Midbrain (tissue), 1 donor: ENCODE measurements at places on chromosomes 6 and 20.
A peak's percentile ranks its signal among the peaks of the same experiment; 100 is the strongest.

GRCh38 chr6:106883808-106884262 is 90.7 kb downstream of the CD24 start:
- DNase-seq, result no peak

DNA sequence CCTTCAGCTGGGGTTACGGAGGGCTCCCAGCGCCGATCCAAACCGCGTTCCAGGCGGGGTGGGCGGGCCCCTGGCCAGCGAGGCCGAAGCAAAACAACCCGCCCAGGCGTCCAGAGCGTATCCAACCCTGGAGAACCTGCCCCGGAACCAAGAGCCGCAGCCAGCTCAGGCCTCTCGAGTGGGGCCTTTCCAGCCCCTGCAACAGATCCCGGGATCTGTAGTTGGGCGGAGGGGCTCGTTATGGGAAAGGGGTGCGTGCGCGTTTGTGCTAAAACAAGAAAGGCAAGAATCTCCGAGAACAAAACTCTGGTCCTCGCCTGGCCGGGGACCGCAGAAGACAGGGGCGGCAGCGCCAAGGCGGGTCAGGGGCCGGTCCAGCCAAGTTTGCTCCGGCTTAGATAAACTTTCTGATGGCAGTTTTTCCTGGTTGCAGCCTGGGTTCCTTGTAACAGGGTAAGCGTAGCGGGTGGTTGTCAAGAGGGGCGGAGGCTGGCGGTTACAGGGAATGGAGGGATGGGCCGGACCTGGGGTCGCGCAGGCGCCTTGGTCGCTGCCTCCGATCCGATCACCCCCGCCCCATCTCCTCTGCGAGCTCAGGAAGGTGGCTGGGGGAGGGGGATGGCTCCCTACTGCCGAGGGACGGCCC is 448 bp upstream of the RIN2 start:
- DNase-seq, result peak; percentile 65

GRCh38 chr6:43887340-43887858 is 117.4 kb downstream of the VEGFA start:
- DNase-seq, result no peak

DNA sequence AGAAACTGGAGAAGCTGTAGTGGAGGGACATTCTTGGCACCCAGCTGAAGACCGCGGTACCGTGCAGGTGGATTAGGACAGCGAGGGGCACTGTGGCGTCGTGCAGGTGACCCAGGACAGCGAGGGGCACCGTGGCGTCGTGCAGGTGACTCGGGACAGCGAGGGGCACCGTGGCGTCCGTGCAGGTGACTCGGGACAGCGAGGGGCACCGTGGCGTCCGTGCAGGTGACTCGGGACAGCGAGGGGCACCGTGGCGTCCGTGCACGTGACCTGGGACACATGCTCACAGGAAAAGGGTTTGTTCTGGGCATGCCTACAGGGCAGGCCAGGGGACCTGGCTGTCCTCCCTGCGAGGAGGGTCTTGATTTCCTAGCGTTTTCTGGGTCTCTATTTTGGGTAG is 29.2 kb upstream of the SMOC2 start:
- DNase-seq, result no peak

DNA sequence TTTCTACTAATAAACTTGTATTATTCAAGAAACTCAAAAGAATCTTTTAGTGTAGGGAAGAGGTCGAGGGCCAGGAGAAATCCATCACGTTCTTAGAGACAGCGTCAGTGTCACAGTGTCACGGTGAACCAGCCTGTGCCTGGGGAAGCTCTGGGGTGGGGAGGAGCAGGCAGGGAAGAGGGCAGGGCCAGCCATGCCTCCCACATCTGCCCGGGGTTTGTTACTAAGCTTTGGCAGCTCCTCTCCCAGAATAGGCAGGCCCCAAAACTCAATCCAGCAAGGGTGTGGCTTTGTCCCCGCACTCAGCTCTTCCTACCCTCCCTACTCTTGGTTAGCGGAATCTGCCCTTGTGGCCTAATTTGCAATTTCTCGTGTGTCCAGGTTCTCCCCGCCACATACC is 72.9 kb downstream of the TCP11 start:
- DNase-seq, result no peak

GRCh38 chr6:12350644-12351170 is 60.5 kb downstream of the EDN1 start:
- no peak for DNase-seq

- no peak for DNase-seq
Measured at GRCh38 chr6:89116702-89117101, 1.2 kb downstream of the SRSF12 start.

- DNase-seq, result no peak
Measured at GRCh38 chr6:5778317-5778857, 228.3 kb downstream of the NRN1 start.

DNA sequence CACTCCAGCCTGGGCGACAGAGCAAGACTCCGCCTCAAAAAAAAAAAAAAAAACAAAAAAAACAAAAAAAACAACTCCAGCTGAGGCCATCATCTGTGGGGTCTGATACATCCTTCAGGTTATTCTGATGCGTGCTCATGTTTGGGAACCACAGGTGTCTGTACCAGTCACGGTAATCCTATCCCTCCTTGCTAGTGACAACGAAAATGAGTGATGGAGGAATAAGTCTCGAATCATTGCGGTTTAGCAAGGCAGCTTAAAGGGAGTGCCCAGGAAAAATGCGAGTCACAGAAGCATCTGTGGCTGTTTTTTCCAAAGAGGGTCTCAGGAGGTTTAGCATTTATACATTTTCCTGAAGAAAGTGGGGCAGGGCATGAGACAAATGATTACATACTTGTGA is 48.8 kb downstream of the MCUR1 start:
- no peak for DNase-seq

DNA sequence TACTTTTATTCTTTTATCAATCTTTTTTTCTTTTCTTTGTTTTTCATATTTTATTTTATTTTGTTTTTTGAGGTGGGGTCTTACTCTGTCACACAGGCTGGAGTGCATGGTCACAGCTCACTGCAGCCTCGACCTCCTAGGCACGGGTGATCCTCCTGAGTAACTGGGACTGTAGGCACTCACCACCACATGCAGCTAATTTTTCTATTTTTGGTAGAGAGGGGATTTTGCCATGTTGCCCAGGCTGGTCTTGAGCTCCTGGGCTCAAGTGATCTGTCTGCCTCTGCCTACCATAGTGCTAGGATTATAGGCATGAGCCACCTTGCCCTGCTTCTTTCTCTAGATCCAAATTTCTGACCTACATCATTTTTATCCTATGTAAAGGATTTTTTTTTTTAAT is 153.2 kb downstream of the CDKAL1 start:
- DNase-seq, result no peak

- no peak for DNase-seq
Measured at GRCh38 chr6:121439475-121439874, 4.0 kb downstream of the GJA1 start.

- DNase-seq, result peak; percentile 75
Measured at GRCh38 chr6:142945049-142945445, at the start of gene HIVEP2. TSS of gene HIVEP2 (minus strand) at chr6:142945176. CDS start at chr6:142774738, 170,438 bp downstream.

- peak; percentile 70 for DNase-seq
Measured at GRCh38 chr6:130322673-130323268, 43.0 kb upstream of the TMEM200A start.

GRCh38 chr6:90399970-90400369 is 103.3 kb upstream of the BACH2 start:
- no peak for DNase-seq

DNA sequence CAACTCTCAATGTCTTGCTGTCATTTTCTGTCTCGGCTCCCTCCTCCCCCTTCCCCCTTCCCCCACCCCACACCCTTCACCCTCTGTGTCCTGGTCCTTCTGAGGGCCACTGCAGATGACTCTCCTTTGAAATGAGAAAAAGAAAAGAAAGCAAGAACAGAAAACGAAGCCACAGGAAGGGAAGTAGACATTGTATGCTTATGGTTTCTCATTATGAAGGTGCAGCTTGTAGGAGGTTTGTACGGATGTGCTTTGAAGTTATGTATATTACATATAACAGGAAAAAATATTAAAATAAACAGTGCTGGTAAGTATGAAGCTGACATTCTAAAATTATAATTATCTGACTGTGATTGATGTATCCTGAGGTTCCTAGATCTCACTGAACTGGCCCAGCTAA is 6.3 kb upstream of the AAR2 start:
- no peak for DNase-seq

GRCh38 chr20:3763671-3764601 is 3.6 kb downstream of the ADISSP start:
- no peak for DNase-seq

- DNase-seq, result no peak
Measured at GRCh38 chr6:10419749-10420545, 5.1 kb upstream of the TFAP2A start.

DNA sequence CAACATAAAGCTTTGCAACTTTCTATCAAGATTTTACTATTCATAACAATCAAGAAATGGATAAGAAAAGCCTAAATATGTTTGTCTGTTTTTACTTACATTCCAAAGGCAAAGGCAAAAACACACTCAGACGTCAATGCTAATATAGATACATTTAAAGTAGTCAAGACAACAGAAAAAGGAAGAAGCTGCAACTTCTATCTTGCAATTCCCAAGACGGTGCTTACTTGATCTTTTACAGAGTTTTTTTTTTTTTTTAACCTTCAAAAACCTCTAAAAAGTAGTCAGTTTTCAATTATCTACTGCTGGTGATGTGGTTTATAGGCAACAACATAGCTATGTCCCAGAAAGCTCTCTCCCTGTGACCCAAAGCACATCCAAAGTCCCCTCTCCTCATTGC is 58.1 kb downstream of the EPB41L2 start:
- no peak for DNase-seq

GRCh38 chr6:108651340-108652227 is 90.9 kb downstream of the FOXO3 start:
- DNase-seq, result no peak

GRCh38 chr6:71333050-71333449 is 44.4 kb downstream of the OGFRL1 start:
- DNase-seq, result no peak

GRCh38 chr20:37873884-37874283 is 29.0 kb upstream of the VSTM2L start:
- no peak for DNase-seq

DNA sequence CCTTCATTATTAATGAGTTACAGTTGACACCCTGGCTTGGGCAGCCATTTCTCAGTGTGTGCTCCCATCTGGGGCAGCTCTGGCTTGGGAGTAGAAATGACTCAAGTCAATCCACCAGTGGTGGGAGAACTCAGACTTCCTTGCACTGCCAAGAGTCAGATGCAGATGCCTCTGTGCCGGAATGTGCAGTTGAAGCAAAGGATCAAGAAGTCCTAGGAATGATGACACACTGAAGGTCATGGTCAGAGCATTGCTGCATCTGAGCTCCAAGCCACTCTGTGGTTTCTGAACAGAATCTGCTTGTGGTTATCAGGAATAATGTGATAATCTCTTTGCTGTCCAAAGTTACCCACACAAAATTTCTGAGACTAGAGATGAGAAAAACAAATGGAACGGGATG is 19.5 kb upstream of the PAX1 start:
- DNase-seq, result no peak

DNA sequence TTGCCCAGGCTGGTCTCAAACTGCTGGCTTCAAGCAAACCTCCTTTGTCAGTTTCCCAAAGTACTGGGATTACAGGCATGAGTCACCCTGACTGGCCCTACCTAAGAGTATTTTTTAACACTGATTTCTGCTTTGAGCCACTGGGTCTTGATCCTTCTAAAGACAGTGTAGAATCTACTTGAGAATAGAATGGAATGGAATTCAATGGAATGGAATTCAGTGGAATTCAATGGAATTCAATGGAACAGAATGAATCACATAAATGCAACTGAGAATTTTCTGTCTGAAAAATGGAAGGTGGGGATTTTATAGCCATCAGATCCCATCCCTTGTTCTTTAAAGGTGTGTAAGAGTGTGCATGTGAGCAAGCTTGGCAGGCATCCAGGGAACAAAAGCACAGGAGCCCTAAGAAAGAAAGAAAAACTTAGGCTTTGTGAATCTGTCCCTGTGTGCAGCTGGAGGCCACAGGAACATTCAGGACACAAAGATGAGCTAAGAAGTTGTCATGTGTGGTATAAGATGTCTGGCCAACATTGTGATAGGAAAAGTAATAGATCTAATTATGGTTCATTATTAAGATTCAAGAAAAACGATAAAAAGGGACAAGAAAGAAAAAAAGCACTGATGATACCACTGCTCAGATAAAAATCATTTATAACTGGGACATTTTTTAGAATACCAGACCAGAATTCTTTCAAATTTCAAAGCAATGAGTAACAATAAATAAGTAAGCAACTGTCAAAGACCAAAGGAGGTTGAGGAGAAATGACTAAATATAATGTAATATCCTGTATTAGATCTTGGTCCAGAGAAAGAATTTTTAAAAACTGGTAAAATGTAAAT is 681.0 kb upstream of the GJE1 start:
- no peak for DNase-seq

DNA sequence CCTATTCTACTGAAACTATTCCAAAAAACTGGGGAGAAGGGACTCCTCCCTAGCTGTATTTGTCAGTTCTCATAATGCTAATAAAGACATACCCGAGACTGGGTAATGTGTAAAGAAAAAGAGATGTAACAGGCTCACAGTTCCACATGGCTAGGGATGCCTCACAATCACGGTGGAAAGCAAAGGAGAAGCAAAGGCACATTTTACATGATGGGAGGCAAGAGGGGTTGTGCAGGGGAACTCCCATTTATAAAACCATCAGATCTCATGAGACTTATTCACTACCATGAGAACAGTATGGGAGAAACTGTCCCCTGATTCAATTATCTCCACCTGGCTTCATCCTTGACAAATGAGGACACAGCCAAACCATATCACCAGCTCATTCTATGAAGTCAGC is 111.2 kb upstream of the RIPOR2 start:
- no peak for DNase-seq

DNA sequence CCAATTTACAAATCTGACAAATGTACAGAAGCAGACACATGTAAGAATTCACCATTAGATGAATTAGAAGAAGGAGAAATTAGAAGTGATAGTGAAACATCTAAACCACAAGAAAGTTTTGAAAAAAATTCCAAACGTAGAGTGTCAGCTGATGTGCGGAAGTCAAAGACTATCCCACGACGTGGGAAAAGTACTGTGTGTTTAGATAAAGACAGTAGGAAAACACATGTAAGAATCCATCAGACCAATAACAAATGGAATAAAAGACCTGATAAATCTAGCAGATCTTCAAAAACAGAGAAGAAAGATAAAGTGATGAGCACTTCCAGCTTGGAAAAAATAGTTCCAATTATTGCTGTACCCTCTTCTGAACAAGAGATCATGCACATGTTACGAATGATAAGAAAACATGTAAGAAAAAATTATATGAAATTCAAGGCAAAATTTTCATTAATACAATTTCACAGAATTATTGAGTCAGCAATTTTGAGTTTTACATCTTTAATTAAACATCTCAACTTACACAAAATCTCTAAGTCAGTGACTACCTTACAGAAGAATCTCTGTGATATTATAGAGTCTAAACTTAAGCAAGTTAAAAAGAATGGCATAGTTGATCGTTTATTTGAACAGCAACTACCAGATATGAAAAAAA is 28.1 kb upstream of the GJA10 start:
- no peak for DNase-seq
